Esophagus mucosa (tissue), 1 donor: ENCODE measurements at places on chromosomes 11 and 22. TPM values are rescaled to one million over a fixed set of nuclear protein-coding genes. Genes with fewer than 3 reads are reported as not detected.
A peak's percentile ranks its signal among the peaks of the same experiment; 100 is the strongest.

DNA sequence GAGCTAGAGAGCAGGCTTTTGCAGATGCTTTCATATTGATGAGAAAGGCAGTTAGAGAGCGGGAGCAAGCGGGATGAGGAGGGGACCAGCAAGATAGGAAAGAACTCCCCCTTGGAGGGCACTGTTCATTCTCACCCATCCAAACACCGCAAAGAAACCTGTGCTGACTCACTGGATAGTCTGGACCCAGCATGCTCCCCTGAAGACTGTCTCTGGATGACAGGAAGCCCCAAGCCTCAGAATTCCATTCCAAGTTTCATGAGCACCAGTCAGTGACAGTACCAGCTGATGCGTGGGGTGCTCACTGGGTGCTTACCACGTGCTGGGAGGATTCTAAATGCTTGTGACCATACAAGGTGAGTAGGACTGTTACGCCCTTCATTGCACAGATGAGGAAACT is 34.2 kb downstream of the MICAL3 start:
- no peak for ATAC-seq

Gene WNT11
- 0.08 TPM for total RNA-seq

- ATAC-seq: no peak
These were observed 13.9 kb upstream of the OR8K1 start for GRCh38 chr11:56331861-56332491.

- peak; percentile 33 for ATAC-seq
These were observed 28.5 kb upstream of the CCDC34 start for GRCh38 chr11:27391331-27392015.

DNA sequence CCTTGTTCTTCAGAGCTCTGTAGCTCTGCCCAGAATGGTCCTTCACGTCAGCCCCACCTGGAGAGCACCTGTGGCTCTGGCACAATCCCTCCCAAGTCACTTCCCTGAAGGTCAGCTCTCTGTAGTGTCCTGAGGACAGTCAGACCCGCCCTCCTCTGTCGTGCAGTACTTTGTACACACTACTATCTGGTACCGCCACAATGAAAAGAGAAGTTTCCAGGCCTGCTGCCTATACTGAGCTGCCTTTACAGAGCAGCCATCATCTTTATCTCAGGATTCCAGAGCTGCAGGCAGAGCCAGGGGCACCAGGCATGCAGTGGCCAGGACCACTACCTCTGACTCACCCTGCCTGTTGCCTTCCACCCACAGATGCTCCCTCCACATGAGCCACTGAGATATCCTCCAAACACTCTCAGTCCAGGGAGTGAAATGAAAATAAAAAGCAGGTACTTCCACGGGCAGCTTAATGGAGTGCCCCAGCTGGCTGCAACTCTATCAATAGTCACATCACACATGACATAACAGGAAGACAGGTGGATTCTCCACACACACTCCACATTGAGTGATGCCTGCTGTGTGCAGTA is 7.3 kb downstream of the PACSIN2 start:
- peak; percentile 24 for ATAC-seq

DNA sequence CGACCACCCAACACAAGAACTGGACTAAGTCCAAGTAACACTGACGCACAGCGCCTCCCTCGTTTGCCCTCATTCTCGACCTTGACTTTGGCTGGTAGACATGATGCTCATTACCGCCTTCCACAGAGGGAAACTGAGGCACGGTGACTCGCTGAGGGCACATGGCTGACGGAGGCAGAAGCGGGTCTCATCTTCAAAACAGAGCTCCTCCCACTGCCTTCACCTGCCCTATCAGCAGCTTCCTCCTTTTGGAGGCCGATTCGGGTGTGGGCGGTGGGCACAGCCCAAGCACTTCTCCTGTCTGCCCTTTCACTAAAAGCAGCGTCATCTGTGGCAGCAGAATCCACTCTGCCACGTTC is 2.0 kb upstream of the KMT5B start:
- no peak for ATAC-seq

DNA sequence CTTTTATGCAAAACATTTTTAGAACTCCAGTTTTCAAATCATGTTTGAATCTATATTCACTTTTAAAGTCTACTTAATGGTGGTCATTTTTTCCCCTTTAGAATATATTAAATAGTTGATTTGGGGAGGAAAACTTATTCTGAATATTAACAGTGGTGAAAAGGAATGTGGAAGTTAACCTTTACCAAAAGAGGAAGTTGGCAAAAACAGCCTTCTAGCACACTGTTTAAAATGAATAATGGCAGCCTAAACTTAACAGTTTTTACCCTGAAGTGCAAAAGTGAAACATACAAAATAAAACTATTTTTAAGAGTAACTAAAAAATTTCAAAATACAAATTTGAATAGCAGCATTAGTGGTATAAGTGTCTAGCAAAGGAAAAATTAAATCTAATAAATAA is 86.4 kb downstream of the GRK3 start:
- no peak for ATAC-seq

- peak; percentile 66 for ATAC-seq
These were observed 678.6 kb upstream of the ANO5 start for GRCh38 chr11:21514316-21514715.

- no peak for ATAC-seq
These were observed 73.4 kb downstream of the LINC01488 start for GRCh38 chr11:69554849-69555248.

- no peak for ATAC-seq
These were observed 126.8 kb downstream of the SWAP70 start for GRCh38 chr11:9790703-9791102.

Gene POTEH
- total RNA-seq: not detected

Gene CRY2
- 6.6 TPM for total RNA-seq

DNA sequence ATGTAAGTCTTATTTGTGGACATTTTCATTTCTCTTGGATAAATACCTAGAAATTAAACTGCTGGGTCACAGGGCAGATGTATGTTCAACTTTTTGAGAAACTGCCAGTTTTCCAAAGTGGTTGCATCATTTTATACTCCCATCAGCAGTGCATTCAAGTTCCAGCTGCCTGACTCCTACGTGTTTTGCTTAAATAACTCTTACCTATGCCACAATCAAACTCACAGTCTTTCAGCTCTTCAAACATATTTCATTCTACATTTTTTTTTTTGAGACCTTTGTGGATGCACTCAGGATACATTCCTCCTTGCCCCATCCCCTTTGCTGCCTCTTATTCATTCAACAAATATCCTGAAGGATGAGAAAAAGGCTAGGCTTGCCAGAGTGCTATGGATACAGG is 9.2 kb downstream of the TCF20 start:
- ATAC-seq: no peak

DNA sequence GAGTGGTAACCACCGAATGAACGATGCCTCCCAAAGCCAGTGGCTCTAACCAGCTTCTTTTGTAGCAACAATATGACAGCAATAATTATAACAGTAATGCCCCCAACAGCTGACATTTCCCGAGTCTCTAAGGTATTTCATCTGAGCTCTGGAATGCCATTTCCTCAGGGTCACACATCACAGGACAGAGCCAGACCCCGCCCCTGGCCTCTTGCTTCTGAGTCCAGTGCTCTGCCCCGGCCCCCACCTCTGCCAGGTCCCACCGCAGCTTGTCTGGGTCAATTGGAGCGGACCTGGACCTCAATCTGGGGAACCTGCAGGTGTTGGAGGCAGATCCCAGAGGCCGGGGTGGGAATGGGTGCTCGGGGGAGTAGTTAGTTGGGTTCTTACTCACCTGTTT is 63.8 kb downstream of the IGLL1 start:
- ATAC-seq: no peak

DNA sequence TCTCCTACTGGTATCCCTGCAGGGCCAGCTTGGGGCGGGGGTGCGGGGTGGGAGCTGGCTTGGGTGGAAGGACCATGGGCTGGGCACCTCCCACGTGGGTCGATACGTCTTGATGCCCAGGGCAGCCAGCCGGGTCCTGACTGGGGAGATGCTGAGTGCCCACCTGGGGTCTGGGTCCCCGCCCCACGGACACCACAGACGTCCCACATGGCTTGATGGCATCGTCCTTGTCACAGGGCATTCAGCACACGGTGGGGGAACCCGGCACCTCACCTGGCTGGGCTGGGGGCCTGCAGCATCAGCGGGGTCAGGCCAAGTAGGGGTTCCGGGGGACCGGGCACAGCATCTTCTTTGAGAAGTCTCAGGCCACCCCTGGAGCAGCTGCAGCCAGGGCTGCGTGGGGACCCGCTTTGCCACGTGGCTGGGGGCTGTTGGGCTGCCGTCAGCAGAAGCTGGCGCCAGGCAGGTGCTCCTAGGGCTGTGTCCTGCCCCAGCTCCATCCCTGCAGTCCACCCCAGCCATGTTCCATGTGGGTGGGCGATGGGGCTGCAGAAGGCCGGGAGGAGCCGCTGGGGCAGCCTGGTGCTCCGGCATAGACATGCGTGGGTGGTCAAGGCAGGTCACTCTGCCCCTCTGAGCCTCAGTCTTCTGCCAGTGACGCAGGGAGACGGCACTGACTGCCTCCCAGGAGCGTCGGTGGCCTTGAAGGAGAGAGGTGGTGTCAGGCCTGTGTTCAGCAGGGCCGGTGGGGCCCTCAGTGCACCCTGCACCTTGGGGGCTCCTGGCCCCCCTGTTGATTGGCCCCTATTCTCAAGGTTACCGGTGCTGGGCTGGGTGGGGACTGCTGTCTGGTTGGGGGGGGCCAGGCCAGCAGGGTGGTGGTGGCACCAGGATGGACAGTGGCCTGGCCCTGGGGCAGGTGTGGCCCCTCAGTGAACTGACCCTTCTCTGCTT is 8.4 kb downstream of the SELENOO start:
- peak; percentile 18 for ATAC-seq

GRCh38 chr11:111691176-111691575 is 75.0 kb downstream of the PPP2R1B start:
- no peak for ATAC-seq
